Activated naive CD4-positive, alpha-beta T cell treated with anti-CD3 and anti-CD28 coated beads, Interleukin-2, amount 50 U/mL, for 16 hours (primary cell): ENCODE measurements at places on chromosomes 3 and 15.

GRCh38 chr3:178082326-178082906 lies 453.8 kb upstream of the KCNMB2 start:
- no peak for DNase-seq

GRCh38 chr15:51576911-51577500 lies 45.6 kb downstream of the DMXL2 start:
- DNase-seq = no peak

- DNase-seq = peak; percentile 59
Measured at GRCh38 chr15:90097475-90097874, 4.8 kb downstream of the IDH2 start.

DNA sequence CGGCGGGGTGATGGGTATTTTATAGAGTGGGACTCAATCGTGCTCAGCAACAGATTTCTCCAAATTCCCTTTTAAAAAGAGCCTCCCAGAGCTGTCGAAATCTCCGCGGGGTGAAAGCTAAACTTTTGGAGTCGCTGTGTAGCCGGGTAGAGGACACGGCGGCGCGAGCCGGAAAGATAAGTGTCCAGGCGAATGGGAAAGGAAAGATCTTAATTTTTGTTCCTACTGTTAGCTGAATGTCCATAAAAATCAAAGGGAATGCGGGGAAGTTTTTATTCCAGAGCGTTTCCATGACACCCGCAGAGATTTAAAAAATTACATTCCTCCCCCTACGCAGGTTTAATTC lies 9.1 kb downstream of the EOMES start:
- no peak for DNase-seq

- no peak for DNase-seq
Measured at GRCh38 chr3:112345681-112346080, 12.7 kb downstream of the CD200 start.

- no peak for DNase-seq
Measured at GRCh38 chr3:104785947-104786346, 580.8 kb upstream of the ALCAM start.

GRCh38 chr15:79396850-79397249 lies 35.3 kb upstream of the MINAR1 start:
- no peak for DNase-seq

- no peak for DNase-seq
Measured at GRCh38 chr3:11495948-11496557, 147.7 kb downstream of the VGLL4 start.
